ENCODE measurements at places on chromosomes 1 and 21.

DNA sequence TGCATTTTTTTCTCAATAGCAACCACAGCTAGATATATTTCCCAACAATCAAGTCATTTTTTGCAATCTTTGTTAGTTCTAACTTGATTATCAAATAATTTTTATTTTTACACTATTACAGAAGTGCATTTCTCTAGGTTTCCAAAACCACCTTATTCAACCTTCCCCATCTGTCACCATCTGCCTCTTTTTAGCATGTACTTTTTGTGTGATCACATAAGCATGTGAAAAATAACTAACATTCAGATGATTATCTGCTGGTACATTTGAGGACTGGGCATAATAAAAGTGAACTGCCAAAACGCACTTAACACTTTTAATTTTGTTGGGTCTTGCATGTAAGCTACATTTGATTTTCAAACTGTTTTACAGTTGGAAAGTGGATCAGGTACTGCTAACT lies 291.5 kb downstream of the AKT3 start:
- no peak for DNase-seq

DNA sequence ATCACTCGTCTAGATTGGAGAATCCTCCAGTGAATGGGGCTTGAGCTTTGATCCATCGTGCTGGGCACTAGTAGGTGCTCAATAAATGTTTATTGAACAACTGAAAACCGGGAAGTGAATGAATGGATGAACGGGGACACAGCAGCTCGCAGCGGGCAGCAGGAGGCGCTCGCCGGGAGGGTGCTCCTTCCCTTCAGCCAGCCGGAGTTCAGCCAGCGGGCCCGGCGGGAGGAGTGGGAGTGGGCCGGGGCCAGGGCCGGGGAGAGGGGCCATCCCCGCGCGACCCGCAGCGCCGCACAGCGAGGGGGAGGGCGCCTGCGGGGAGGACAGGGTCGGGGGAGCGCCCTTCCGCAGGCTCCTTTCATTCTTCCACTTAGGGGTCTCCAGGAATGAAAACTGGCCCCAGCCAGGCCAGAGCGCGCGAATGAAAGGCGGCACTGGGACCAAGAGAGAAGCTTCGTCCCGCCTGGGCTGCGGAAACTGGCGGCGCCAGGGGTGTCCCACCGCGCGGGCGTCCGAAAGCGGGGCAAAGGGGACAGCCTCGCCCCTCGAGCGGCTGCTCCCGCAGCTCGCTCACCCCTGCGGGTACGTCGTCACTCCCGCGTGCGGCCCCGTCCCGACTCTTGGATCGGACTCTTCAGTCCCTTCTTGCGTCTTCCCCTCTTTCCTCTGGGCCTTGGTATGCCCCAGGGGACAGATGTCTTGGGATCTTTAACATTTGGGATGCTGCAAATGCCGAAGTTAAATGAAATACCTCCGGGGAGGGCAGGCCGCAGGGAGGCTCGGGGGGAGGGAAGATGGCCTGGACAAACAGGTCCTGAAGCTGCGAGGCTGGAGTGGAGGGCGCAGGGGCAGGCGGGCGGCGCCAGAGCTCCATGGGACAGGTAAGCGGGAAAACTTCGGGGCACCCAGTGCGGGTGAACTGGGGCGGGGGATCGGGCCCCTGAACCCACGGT lies 3.6 kb upstream of the INAVA start:
- DNase-seq = no peak

DNA sequence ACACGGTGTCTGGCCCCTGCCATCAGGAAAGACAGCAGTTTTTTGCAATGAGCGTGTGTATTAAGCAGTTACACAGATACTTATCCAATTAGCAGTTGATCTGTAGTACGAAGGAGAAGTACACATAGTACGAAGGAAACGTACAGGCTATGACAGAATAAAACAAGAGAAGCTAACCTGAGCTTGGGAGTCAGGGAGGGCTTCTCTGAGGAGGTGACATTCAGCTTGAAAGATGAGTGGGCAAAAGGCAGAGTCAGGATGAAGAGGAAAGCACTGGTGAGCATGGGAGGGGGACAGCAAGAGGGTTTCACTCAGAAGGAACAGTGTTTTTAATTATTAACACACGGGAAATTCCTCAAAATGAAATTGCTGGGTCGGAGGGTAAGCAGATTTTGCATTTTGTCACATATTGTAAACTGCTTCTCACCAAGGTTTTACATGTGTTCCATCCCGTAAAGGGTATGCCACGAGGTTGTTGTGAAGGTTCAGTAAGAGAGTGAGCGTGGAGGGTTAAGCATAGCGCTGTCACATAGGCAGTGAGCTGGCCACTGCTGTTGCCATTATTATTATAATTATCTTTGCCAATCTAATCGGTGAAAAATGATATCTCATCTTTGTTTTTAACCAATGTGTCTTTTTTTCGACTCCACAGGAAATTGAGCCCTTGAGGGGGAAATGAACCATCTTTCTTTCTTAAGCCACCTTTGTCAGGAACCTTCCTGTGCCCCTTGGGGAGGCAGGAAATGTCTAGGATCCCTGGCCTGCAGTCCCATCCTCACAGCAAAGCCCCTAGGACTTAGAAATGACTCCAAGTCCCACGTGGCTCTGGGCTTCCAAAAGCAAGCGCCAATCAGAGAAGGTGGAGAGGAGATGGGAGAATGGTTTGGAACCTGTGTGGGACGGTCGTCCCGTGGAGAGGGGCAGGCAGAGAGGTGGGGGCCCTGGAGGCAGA lies 47.3 kb upstream of the POU3F1 start:
- no peak for DNase-seq

GRCh38 chr1:184974056-184974836 lies at the start of gene NIBAN1:
Gene NIBAN1 (minus strand): TSS chr1:184974508. CDS start chr1:184974356, 152 bp downstream.
- DNase-seq = peak; percentile 28

GRCh38 chr1:154974808-154975408 lies 427 bp downstream of the CKS1B start:
- peak; percentile 88 for DNase-seq

DNA sequence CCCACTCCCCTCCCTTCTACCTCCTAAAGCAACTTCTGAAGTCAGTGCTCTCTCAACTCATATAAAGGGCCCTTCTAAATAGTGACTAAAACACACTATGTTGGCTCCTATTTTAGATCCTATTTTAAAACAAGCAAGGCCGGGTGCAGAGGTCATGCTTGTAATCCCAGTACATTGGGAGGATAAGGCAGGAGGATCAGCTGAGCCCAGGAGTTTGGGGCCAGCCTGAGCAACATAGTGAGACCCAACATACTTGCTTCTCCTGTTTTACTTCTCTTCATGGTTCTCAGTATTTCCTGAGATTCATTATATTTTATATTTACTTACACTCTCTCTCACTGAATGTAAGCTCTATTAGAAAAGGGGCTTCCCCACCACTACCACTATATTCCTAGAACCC lies 42.5 kb downstream of the LUZP1 start:
- no peak for DNase-seq

- no peak for DNase-seq
Measured at GRCh38 chr1:155005076-155006011, 2.7 kb downstream of the ZBTB7B start.

- no peak for DNase-seq
Measured at GRCh38 chr1:232678185-232678886, 48.4 kb upstream of the SIPA1L2 start.

DNA sequence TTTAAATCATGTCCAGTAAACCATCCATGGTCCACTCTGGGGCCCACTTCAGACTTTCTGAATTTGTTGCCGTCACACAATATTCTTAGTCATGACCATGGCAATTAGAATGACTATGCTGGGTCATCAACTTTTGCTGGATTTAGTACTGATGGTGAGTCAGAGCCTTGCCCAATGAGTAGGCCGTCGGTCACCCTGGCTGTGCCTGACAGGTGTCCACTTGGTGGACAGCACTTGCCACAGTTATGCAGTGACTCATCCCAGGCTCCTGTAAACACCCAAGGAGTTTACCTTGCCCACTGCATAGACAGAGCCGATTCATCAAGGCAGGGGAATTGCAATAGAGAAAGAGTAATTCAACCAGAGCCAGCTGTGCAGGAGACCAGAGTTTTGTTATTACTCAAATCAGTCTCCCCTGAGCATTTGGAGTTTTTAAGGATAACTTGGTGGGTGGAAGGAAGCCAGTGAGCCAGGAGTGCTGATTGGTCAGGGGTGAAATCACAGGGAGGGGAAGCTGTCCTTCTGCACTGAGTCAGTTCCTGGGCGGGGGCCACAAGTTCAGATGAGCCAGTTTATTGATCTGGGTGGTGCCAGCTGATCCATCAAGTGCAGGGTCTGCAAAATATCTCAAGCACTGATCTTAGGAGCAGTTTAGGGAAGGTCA lies 333.8 kb downstream of the PTPRU start:
- DNase-seq = no peak

GRCh38 chr1:214566158-214567104 lies 15.0 kb upstream of the PTPN14 start:
- DNase-seq = no peak

DNA sequence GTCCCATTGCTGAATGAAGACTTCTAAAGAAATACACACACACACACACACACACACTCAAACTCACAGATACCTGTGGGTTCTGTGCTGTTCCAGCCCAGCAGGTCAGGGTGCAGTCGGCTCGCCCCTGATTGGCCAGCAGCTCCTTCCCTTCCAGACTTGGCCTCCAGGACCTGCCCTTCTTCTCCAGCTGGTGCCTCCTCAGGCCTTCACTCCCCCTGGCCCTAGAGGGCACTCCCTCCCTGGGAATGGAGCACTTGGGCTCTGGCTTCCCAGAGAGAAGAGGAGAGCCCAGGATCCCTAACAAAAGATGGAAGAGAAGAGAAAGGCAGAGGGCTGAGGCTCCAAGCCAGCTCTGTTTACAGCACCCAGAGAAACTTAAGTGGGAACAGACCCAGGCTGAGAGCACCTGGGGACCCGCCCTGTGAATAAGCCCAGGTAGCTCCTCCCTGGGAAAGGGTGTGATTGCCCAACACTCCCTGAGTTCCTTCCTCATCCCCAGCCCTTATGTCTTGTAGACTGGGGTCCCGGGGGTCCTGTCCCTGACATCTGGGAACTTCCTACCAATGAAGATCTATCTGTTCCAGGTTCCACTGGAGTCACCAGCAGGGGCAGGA lies at the start of gene PGLYRP3:
Gene PGLYRP3 (minus strand): TSS at position 383 of the 617 bp plus-strand sequence. CDS start 2,287 bp downstream, outside the sequence.
- DNase-seq = no peak

GRCh38 chr1:173276922-173277800 lies 70.0 kb upstream of the TNFSF4 start:
- DNase-seq = no peak

DNA sequence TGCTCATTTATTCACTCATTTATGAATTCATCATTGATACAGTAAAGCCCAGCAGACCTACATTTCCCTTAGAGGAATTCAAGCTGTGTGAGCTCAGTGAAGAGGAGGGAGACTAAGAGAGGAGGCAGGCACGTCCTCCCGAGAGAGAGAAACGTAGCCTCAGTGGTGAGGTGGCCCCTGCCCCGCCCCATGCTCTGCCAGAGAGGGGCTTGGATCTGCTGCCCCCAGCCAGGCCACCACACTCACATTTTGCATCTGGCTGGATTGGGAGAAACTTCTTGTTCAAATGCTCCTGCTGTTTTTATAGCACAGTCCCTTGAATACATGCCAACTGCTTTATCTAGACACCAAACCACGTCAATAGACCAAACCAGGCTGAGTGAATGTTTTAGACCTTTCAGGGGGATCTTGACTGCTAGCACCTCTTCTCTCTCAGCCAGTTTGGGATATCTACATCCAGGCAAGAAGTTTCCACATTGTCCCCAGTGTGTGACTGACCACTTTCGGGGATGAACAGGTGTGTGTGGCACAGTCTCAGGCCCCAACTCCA lies 67.7 kb upstream of the AJAP1 start:
- DNase-seq = no peak

DNA sequence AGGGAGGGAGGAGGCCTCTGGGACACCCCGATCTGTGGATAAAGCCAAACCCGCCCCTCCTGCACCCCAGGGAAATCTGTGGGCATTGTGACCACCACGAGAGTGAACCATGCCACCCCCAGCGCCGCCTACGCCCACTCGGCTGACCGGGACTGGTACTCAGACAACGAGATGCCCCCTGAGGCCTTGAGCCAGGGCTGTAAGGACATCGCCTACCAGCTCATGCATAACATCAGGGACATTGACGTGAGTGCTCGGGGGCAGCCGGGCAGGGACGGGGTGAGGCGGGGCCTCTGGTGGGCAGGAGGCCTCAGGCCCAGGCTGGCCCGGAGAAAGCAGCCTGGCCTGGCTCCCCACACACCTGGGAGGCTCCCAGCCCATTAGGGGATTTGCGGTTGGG lies 54.7 kb downstream of the ALPL start:
- no peak for DNase-seq

DNA sequence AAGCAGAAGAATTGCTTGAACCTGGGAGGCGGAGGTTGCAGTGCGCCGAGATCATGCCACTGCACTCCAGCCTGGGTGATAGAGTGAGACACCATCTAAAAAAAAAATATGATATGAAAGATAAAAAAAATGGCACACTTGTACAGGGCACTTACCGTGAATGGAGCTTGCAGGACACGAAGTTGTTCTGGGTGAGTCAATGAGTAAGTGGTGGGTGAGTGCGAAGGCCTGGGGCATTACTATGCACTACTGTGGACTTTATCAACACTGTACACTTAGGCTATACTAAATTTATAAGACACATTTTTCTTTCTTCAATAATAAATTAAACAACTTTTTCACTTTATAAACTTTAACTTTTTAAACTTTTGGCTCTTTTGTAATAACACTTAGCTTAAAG lies 37.0 kb downstream of the TNFRSF8 start:
- no peak for DNase-seq

DNA sequence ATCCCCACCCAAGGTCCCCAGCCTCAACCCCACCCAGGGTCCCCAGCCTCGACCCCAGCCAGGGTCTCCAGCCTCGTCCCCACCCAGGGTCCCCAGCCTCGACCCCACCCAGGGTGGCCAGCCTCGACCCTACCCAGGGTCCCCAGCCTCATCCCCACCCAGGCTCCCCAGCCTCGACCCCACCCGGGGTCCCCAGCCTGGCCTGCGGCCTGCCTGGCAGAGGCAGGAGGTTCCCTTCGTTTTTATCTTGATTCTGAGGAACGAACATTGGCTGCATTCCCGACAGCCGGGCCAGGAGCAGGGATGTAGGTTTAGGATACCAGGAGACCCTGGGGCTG lies 3.4 kb upstream of the PDE9A start:
- no peak for DNase-seq

DNA sequence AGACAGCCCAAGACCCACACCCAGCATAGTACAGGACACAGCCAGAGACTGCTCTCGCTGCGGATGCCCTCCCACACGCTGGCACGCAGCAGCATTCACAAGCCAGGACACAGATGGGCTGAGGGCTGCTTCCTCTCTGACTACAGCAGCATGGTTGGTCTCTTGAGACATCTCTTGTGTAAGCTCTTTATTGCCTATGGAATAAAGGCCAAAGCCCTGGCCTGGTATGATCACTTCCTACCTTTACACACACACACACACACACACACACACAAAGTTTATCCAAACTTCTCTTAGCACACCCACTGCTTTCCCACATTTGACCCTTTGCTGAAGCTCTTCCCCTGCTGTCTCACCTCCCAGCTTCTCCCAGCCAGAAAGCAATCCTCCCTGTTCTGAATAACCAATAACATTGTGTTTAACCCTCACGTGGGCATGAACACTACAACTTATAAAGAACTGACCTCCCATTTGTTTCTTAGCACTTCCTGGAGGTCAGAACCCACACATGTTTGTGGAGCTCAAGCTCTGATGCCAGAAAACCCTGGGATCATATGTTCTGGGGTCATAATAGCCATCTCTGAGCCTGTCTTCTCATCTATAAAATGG lies 1.2 kb upstream of the LUZP1 start:
- DNase-seq = no peak

- DNase-seq = no peak
Measured at GRCh38 chr1:172638249-172638648, 20.7 kb upstream of the FASLG start.

Measured in NCI-H510A (cell line).